ENCODE measurements at places on chromosomes 2 and 18.

DNA sequence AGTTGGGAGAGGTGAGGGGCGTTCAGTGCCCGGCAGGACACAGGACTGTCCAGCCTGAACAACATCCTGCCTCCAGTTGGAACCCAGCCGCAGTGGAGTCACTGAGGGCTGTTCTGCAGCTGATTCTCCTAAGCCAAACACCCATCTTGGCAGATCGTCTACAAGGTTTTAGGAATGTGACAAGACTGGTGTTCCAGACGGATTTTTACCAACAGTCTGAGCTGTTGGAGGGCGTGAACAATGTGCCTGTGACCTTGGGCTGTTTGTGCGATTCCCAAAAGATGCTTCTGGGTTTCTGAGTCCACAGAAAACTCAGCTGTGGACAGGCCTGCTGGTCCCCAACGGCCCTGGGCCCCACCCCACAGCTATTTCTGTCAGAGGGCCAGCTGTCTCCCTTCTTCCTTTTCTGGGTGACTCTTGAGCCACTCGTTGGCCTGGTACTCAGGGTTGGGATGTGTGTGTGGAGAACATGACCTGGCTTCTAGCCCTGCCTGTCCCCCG lies 5.7 kb downstream of the LRRFIP1 start:
- DNase-seq: no peak

- no peak for DNase-seq
Observed at GRCh38 chr2:238912228-238912915, 64.5 kb downstream of the TWIST2 start.

DNA sequence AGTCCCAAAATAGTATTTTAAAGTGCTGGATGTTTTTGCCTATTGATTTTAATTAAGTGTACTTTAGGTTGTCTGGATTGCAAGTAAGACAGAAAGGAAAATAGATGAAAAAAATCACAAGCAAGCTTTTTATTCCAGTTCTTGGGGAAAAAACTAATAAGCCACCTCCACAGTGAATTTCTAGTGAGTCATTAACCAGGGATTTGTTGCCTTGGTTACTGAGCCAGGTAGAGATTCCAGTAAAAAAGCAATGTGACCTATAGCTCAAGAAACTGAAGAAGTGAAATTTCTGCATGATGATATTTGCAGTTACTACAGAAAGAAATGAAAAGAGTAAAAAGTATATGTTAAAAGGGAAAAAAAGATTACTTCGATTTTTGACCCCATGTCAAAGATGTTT lies 160.6 kb downstream of the METTL4 start:
- no peak for DNase-seq

GRCh38 chr2:10688921-10689807 lies 611 bp downstream of the NOL10 start:
- peak; percentile 25 for DNase-seq

DNA sequence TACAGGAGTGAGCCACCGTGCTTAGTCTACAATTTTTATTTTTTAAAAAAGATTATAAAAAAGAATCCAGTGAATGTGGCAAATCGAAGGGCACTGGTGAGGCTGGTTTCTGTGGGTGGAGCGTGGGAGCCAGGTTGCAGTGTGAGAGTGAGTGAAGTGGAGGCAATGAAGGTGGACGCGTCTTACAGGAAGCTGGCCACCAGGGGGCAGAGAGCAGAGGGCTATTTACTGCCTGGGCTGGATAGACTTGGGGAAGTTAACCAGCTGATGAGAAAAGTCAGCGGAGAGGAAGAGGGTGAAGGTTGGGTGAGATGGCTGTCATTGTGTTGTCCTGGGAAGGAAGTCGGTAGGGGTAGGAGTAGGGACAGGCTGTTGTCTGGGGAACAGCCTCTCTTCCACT lies 6.8 kb downstream of the SCTR start:
- DNase-seq: peak; percentile 67

- DNase-seq: no peak
Observed at GRCh38 chr18:58843688-58844035, 21.0 kb upstream of the ZNF532 start.

DNA sequence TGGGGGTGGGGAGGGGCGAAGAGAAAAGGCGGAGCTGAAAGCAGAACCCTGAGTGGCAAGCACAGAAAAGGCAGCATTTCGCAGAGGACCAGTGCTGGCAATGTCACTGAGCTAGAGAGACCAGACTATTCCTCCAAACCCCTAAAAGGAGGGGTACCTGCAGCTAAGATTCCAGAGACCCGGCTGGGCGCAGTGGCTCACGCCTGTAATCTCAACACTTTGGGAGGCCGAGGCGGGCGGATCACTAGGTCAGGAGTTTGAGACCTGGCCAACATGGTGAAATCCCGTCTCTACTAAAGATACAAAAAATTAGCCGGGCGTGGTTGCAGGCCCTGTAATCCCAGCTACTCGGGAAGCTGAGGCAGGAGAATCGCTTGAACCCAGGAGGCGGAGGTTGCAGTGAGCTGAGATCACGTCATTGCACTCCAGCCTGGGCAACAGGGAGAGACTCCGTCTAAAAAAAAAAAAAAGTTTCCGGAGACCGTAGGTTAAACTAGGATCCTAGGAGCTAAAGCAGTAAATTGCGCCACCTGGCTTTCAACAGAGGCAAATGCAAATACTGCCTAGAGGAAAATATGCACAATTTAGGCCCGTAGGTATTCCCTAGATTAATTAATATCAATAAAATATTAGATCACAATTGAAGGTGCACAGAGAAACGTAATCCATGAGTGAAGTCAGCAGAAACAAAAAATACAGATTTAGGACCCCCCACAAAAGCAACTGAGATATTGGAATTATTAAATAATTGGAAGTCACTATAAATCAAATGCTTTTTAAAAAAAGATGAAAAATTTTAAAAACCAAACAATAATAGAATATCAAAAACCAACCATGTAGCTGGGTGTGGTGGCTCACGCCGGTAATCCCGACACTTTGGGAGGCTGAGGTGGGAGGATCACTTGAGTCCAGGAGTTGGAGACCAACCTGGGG lies 4.9 kb downstream of the UCN start:
- DNase-seq: peak; percentile 79

GRCh38 chr2:66426244-66427111 lies 8.4 kb upstream of the MEIS1 start:
- DNase-seq: no peak

DNA sequence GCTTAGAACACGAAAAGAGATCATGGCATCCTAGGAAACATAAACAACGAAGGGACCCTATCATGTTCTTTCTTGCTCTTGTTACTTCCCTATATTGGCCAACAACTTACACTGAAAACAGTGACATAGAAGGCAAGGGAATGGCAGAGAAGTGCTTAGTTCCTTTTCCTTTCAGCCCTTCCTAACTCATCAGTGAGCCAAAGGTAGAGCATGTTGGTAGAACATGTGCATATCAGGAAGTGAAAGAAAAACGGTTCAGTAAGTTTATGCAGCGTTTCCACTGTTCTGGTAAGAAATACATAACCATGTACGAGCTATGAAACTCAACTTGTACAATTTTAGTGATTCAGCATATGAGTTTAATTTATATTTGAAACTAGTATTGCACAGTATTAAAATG lies 21.7 kb downstream of the AKAIN1 start:
- no peak for DNase-seq

- no peak for DNase-seq
Observed at GRCh38 chr18:39938676-39939608, 2016.1 kb upstream of the PIK3C3 start.

DNA sequence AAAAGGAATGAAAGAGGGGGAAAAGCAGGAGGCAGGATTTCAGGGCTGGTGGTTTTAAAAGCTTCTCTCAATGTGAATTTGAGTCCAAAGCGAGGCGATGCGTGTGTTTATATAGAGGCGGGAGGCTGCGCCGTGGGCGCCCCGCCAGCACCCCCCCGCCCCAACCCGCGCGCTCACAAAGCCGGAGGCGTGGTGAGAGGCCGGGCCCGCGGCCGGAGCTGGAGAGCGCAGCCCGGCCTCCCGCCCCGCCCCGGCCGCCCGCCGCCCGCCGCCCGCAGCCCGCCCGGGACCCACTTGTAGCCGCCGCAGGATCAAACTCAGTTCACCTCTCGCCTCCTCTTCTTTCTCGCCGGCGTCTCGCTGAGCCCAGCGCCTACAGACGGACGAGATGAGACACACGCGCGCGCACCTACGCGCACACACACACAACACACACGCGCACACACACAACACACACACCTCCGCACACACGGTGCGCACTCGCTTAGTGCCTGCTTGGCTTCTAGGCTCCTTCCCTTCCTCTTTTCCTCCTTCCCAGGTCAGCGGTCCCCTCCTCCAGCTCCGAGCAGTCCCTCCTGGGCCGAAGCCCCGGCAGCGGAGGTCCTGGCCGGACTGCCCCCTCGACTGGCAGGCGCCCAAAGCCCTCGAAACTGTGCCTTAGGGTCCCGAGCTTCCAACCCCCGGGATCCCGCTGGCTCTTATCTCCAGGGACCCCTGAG lies 1.3 kb upstream of the CYP26B1 start:
- peak; percentile 84 for DNase-seq

GRCh38 chr2:5074733-5075132 lies 617.5 kb upstream of the SOX11 start:
- DNase-seq: no peak

- DNase-seq: peak; percentile 42
Observed at GRCh38 chr2:11342551-11343367, 1.7 kb downstream of the ROCK2 start.

GRCh38 chr2:26462511-26463243 lies 15.2 kb downstream of the OTOF start:
- DNase-seq: peak; percentile 76

DNA sequence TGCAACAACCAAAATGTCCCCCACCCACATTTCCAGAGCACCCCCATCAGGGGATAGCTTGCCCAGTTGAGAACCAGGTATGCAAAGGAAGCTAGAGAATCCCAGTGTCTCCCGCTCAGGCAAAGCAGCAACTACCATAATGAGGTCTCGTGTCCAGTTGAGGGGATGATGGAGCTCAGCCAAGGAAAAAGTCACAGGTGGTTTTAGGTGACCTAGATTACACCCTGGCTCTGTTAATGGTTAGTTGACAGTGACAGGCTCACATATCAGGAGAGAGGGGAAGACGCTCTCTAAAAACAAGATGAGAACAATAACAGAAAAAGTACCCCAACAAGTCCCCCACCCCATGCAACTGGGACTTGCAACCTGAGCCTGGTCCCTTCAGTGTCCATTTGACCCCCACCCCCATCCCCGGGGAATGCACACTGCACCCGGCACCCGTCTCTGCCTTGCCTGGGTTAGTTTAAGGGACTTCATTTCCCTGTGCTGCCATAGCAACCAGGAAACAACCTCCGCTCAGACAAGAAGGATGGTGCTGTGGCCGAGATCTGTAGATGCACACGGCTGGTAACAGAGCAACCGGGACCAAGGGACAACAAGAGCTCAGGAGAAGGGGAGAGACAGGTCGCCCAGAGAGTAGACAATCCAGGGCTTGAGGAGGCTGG lies at the start of gene KIAA2012:
KIAA2012 (plus strand) TSS at position 519 of the 665 bp plus-strand sequence. CDS start 373 bp downstream, outside the sequence.
- DNase-seq: no peak
